ENCODE measurements at places on chromosomes 1 and 21.

DNA sequence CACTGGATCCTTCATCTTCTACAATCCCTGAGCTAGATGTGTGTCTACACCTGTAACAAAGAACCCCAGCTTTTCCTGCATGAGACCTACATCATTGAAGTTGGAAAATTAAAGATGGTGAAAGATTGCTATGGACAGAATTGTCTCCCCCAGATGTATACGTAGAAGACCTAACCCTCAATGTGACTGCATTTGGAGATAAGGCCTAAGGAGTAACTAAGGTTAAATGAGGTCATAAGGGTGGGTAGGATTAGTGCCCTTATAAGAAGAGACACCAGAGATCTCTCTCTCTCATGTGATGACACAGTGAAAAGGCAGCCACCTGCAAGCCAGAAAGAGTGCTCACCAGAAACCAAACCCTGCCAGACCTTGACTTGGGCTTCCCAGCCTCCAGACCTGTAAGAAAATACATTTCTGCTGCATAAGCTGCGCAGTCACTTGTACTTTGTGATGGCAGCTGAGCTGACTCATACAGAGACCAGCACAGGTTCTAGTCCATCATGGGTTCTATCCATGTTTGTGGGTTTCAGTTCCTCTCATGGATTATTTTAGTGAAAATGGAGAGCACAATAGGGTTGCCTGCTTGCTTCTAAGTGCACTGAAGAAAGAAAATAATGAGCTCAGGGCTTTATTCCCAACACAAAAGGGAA, 180.8 kb downstream of the TPR start:
- DNase-seq, result no peak

DNA sequence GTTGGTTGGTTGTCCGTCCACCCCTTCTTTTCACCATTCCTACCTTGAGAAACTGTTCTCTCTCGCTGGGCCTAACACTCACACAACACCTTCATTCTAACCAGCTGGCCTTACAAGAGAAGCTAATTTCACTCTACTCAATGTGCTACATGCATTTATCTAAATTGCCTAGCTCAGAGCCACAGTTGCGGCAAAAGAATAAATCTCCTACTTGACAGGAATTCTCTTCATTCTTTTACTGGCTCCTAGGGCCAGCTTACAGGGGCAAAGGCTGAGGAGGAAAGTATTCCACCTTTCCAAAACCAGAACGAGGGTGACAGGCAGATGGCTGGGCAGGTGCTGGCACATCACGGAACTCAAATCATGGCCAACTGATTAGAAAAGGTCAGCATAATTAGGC, 6.5 kb downstream of the F3 start:
- no peak for DNase-seq

DNA sequence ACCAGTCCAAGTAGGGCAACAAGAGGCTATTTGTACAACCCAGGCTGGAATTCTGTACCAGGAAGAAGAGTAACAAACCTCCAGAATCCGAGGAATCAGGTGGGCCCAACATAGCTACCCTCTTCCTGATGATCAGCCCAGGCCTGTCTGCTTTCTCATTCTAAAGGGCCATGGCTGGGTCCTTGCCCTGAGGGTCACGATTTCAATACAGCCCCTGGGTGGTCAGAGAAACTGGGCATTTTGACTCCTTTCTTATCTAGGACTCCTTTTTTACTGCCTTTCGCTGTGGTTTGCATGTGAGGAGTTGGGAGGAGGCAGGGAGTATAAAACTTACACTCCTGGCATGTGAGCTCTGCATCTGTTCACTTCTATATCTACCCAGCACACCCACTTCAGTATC, 164.9 kb upstream of the COA6 start:
- DNase-seq, result no peak

DNA sequence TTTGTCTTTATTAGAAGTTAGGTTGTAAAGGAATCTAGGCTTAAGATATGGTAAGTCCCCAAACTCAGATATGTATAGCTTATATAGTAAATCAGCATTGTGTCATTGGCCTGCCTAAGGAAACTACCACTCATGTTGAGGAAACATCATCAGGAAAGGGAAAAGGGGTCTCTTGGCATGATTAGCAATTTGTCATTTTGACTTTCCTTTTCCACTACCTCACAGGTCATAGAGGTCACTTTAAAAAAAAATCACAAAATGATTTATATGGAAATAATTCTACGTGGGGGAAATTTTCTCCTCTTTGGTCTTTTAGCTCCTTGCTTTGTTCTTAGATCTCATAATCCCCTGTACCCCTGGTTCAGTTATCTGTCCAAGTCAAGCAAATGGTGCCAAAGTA, 213.5 kb downstream of the RPS6KC1 start:
- DNase-seq, result no peak

DNA sequence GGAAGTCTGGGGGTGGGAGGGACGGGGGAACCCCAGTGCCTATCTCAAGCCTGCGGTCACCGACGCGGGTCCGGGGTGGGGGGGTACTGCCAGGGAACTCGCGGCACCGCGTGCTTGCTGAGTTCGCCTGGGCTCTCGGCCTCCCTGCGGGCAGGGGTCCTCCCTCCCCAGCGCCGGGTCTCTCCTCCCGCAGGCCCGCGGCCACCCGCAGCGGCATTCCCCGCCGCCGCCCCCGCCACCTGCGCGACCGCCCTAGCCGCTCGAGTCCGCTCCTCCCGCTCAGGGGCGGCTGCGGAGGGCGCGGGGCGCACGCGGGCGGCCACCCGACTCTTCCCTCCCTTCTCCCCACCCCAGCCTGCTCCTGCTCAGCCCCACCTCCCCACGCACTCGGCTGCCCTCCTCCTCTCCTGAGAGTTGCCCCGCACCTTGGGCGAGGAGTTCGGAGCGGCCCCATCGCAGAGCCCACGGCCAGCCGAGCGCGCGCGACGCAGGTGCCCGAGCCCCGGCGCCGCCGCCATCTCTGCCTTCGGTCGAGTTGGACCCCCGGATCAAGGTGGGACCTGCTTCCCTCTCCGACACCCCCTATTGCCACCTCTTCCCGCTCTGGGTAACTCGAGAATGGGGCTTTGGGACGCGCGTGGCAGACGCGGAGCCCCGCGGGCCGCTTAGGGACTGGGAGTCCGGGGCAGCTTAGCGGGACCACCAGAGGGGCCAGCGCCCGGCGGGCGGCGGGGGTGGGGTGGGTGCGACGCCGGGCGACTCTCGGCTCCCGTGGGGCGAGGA, 105.0 kb downstream of the LEPR start:
- no peak for DNase-seq

DNA sequence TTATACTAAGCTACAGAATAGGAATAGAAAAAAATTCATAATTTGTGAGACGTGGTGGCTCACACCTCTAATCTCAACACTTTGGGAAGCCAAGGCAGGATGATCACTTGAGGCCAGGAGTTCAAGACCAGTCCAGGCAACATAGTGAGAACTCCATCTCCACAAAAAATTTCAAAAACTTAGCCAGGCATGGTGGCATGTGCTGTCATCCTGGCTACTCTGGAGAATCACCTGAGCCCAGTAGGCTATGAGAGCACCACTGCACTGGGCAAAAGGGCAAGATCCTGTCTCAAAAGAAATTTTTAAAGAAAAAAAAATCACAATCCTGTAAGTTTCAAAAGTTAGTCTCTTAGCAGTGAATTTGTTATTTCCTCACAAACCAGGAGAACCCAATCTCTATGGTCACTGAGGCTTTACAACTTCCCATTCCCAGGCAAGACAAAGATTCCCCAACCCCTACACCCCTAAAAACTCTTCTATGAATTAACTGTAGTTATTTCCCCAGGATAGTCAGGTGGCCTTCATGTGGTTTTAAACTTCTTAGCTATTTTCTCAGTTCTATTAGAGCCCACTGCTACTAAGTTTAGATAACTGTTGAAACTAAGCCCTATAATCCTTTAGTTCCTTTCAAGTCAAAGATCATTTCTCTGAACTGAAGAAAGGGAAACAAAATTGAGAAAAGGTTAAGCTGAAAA, 74.5 kb downstream of the FOXJ3 start:
- DNase-seq, result no peak

GRCh38 chr1:15103211-15103610, 50.3 kb upstream of the TMEM51 start:
- no peak for DNase-seq

DNA sequence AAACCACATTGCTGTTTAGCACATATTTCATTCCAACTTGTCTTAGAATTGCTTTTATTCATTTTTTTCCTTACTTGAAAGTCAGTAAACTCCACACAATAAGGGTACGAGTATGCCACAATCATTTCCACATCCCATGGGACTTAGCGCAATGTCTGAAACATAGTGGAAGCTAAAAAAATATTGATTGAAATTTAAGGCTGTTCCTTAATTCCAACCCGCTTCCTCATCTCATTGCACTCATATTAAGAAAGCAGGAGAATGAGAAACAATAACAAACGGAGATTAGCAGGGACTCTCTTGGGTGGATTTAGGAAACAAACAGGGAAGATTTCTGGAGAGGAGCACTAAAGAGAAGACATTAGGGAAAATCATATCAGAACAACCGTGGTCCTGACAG, 39.3 kb upstream of the RGS4 start:
- no peak for DNase-seq

DNA sequence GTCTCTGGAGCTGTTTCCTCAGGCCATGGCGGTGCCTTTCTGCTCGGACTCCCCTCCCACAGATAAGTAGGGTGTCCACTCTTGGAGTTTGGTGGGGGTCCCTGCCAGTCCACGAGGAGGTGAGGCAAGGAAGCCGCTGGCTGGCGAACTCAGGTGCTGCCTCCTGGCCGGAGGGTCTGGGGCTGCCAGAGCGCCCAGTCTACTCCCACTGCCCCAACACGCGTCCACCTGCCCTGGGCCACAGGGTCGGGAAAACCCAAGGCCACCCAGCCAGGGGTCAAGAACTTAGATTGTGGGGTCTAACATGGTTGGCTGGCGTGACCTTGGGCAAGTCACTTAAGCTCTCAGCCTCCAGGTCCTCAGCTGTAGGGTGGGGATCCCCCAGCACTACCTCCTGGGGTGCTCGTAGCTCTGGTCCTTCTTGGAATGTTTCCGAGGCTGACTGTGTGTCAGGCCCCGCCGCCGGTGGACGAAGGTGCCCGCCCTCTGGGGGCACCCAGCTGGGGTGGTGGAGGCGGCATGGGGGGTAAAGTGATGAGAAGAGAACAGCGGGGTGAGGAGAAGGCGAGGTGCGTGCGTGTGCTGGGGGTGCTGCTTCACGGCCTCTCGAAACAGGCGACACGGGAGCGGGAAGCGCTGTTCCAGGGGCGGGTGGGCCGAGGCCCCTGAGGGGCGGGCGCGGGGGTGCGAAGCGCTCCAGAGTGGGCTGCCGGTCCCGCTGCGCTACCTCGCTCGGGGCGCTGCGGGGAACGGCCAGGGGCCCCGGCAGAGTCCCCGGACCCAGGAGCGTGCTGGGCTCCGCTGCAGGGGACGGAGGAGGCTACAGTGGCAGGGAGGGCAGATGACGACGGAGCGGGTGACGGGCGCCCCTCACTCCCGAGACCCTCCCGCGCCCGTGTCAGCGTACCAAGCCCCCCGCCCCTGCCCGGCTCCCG, 1.2 kb downstream of the SH2D5 start:
- no peak for DNase-seq

DNA sequence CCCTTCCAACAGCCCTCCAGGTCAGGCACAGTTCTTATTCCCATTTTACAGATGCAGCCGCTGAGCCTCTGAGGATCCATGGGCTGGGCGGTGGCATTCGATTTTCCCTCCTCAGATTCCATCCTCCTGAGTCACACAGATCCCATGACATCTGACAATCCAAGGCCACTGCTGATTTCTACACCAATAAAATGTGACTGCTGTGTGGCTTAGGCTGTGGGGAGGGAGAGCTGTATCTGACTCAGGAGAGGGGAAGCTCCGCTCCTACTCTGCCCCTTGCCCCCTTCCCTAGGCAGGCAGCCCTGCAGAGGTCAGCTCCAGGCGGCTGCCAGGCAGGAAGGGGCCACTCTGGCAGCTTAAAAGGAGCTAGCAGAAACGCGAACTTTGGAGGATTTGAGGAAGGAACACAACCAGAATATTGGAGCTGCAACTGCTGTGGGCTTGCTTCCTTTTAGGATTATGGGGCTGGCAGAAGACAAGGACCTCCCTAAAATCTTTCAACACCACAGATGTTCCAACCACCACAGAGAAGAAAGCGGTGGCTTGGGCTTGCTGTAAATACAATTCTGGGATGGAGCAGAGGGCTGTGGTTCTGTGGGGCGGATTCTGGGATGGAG, 50.0 kb downstream of the MRPL37 start:
- no peak for DNase-seq

DNA sequence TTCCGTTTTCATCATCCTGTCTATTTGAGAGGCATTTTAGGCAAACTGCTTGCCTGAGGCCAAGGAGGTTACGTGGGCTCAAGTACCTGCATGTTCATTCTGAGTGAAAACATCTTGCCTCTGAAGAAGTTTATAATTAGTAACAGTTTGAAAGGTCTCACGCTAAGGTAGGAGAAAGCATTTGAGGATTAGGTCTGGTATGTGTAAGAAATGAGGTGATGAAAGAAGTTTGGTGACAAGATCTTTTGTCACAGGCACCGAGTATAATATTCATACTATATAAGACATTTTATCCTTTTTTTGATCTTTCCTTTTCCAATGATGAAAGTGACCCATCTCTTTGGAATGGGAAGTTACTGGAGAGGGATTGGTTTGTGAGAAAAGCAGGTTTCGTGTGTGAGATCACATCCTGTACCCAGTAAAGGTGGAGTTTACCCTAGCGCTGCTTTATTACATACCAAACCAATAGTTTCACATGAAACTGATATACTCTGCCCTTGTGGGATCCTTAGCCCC, 98.7 kb upstream of the PDC start:
- no peak for DNase-seq
